Activated CD4-positive, CD25-positive, alpha-beta regulatory T cell (primary cell): ENCODE measurements at places on chromosomes 2 and 18.

- no peak for DNase-seq
Observed at GRCh38 chr2:187102381-187102780, 253.4 kb upstream of the ZSWIM2 start.

DNA sequence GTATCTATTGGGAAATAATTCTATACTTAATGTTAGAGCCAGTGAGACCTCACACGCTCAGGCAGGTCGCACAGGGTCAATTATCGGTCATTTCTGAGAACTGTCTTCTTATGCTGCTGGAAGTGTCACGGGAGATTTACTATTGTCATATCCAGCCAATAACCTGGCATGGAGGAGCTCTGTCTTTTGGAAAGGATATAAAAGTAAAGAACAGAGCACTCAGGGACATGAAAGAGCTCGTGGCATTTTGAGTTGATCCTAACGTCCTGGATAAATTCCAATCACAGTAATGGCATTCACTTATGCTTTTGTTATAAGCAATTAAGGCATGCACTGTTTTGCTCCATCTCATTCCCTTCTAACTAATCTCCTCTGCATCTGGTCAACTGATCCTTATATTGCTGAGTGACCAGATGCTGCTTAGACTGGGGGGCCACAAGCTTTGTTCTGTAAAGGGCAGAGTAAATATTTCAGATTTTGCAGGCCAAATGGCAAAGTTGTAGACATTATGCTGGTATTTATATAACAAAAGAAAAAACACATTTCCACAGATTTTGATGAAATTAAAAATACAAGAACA lies 453.5 kb upstream of the SMIM21 start:
- DNase-seq: no peak

DNA sequence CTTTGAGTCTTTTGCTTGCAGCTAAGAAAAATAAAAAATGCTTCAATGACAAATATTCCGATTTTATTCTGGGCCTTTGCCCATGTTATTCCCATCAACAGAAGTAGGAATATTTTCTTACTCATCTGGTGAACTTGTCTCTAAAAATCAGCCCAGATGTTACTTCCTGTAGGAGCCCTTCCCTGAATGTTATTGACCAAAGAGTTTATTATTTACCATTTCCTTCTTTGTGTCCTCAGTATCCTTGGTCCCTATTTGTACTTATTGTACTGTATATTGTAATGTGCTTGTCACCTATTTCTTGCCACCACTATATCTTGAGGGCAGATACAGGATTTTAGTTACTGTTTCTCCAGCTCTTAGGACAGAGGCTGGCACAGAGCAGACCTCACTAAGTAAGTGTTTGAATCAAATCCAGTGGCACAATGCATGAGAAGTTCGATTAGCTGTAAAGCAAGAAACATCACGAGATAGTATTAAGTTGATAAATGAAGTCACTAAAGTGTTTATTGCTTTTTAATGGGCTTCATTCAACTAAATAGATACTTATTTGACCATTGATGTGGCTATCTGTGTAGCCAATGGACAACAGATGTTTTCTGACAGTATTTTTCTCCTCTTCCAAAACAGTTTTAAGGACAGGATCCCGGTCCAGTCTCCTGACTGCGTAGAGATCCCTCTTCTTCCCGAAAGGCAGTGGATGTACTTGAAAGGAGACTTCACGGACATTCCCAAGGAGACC lies 109.1 kb downstream of the DDX1 start:
- DNase-seq: no peak

- no peak for DNase-seq
Observed at GRCh38 chr2:230256733-230257332, 31.3 kb downstream of the SP140 start.

DNA sequence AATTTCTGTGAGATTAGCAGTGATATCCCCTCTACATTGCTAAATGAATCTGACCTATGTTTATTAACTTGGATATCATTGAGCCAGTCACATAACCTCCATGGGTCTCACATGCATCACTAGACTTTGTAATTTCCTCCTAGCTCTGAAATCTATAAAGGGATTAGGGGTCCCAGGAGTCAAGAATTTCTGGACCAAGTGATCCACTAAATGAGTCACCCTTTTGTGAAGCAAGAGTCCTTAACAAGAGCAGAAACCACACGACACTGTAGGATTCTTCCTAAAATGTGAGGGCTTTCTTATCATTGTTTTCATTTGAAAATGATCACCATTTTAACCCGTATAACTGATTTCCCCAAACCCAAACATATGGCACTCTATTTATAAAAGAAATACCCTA lies 90.3 kb downstream of the DHRS9 start:
- DNase-seq: no peak

DNA sequence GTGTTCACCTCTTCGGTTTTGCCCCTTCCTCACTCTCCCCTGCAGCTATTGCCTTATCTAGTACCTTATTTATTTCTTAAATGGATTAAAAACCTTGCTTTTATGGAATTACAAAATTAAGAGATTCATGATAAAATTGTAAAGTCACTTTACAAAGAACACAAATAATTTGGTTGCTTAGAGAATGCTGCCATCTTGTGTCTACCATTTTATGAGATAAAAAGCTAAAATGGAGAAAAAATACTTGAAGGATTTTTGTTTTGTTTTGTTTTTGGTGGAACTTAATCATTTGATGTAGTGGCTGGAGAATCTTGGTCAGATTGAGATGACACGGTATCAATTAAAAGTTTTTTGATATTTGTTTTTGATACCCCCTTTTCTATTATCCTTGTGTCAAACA lies 69.6 kb downstream of the R3HDM1 start:
- DNase-seq: no peak

DNA sequence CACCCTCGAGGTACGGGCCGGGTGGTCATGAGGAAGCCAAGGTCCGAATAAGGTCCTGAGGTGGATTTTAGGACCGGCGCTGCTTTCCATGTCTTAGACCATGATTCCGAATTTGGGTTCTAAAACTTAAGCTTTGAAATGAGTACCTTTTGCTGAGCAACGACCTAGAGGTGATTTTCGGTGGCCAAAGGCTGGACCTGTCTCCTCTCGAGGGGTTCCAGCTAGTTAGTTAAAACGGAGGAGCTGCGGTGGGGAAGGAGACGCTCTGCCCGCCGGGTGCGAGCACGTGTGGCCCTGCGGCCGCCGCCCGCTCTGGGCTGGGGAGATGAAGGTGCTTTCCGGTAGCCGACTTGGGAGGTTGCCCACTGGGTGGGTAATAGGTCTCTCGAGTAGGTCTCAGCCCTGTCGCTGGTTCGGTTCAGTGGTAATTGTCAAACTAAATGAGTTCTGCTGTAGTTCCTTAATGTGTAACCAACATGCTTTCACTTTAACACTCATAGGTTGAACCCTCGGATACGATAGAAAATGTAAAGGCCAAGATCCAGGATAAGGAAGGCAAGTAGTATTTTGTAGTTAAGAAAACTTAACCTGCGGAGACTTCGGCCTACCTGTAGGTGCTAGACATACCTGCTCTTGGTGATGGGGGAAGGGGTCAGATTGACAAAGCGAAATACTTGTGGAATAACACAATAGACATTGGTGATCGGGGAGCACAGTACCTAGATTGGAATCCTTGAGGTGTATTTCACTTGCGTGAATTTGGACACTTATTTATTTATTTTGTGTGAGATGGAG lies 572 bp downstream of the RPS27A start:
- DNase-seq: peak; percentile 22

DNA sequence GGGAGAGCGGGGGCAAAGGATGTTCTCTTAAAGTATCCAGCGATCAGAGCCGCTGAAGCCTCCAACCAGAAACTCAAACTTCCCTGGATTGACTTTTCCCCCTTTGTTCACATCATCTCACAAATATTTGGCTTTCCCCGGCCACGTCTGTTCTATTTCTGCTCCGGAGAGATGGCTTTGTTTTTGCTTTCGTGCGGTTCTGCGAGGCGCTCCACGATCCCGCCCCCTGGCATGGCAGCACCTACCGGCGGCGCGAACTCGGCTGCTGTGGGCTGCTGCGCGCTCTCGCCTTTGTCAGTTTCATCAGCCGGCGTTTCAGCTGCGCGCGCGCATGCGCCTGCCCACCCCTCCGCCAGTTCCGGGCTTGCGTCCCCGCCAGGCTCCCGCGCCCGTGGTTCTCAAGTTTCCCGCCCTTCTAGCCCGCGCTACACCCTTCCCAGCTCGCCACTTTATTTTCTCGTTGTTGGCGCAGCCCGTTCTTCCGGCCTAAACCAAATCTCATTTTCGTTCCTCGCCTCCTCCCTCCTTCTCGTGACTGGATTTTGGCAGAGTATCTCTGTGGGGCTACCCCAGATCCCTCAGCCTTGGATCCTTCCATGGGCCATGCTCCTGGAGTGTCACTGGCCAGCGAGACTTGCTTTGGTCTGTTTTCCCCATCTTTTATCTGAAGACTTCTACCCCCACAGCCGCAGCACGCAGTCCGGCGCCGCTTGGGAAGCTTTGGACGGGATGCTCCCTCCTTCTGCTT lies 98.0 kb downstream of the INSIG2 start:
- DNase-seq: peak; percentile 63

- DNase-seq: no peak
Observed at GRCh38 chr2:53969285-53969967, 1.4 kb downstream of the PSME4 start.

DNA sequence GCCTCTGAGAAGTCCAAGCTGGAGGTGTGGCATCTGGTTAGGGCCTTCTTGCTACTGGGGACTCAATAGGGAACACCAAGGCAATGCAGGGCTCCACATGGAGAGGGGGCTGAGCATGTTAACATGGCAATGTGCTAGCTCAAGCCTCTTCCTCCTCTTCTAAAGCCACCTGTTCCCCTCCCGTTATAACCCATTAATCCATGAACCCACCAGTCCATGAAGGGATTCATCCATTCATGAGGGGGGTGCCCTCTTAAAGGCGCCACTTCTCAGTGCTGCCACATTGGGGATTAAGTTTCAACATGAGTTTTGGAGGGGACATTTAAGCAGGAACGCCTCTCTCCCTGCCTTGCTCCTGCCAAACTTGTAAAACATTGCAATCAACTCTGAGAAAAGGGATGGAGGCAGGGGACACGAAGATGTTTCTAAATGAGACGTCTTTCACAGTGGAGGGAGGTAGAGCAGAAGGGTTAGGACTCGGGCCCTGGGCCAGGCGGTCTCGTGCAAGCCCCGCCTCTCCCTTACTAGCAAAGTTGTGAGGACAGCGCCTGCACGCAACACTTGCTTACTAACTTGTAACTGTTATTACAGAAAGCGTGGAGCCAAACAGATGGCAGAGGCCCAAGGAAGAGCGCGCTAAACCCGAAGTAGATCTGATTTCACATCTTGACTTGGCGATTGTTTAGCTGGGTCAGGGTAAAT lies 118.2 kb upstream of the ZNF516 start:
- no peak for DNase-seq

DNA sequence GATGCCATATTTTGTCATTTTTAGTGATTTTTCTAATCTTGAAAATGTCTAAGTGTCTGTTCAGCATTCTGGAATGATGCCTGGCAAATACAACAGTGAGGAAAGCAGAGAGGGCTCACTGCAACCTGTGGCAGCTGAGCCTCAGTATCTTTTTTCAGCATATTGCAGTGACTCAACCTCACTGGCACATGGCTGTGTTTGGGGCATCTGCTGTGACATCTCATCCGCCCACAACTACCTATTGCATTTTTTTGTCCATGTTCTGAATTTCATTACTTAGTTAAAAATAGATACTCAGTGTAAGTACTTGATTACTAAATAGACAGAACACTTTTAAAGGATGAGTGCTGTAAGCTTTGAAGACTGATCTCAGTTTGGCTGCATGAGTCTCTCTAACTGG lies 10.7 kb downstream of the BABAM2 start:
- no peak for DNase-seq

GRCh38 chr18:28457784-28458183 lies 280.9 kb upstream of the CDH2 start:
- no peak for DNase-seq

DNA sequence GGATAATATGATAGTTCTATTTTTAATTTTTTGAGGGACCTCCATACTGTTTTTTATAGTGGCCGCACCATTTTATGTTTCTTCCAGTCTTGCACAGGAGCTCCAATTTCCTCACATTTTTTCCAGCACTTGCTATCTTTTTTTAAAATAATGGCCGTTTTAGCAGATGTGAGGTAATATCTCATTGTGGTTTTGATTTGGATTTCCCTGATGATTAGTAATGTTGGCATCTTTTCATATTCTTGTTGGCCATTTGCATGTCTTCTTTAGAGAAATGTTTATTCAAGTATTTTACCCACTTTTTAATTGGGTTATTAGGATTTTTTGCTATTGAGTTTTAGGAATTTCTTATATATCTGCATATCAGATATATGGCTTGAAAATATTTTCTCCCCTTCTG lies 29.9 kb upstream of the NAPG start:
- no peak for DNase-seq

DNA sequence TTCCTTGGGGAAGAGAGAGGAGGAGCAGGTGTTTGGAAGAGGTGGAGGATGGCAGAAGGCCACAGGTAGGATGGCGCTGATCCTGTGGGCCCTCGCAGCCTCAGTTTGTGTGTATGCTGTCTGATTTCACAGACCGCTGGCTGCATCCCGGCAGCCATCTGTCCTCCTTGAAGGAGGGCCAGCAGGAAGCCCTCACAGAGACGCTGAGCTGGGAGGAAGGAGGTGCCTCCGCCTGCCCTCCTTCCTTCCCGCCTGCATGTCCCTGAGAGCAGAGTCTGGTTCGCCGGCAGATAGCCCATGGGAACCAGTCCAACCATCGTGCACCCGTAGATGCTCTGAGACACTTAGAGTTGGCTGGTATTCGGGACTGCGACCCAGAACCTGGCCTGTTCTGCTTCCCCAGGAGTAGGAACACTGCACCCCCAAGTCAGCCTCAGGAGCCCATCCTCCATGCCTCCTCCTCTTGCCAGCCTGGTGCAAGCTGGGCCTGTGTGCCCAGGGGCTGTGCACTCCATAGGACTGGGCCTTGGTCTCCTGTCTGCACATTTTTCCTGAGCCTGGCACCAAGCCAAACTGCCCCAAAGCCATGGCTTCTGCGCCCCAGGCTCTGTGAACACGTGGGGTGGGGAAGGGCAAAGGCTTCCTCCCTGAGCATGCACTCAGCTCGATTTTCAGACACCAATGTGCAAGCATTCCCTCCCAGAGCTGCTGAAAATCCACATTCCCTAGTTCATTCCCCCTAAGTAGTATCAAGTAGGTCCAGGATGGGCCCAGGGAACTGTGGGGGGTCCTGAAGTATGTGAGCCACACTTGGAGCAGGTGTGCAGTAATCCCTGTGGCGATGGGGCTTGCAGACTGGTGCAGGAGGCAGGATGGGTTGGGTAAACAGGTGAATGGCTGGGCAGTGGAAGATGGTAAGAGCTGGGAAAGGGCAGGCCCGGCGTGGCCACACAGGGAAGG lies 115.6 kb downstream of the SEPTIN10 start:
- DNase-seq: no peak

DNA sequence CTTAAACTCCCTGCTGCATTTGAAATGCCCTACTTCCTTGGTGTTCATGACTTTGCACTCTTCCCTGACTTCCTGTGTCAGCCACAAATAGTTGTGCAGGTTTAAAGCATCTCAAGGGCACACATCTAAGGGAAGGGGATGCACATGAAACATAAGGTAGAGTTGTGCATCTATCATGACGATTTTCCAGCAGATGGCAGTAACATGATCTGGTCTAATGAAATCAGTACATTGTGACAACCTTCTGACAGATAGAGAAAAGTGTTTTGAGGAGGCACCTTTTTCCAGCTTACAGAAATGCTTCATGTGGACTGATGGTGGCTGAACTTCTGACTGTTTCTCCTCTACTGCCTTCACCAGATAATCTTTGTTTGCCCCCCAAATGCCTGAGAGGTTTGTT lies 238.9 kb downstream of the XIRP2 start:
- DNase-seq: no peak

GRCh38 chr2:215269397-215270117 lies 42.3 kb upstream of the ATIC start:
- peak; percentile 17 for DNase-seq
